ENCODE measurements at places on chromosomes 6 and 20. TPM values are rescaled to one million over a fixed set of nuclear protein-coding genes. Genes with fewer than 3 reads are reported as not detected.

CYP24A1 gene
- total RNA-seq, result not detected

GJA1 gene
- 435 TPM for total RNA-seq

CDC25B gene
- total RNA-seq, result 29.1 TPM

CNR1 gene
- total RNA-seq, result 1.3 TPM

WFDC10B gene
- total RNA-seq, result not detected

SULF2 gene
- total RNA-seq, result 205 TPM

IL17A gene
- total RNA-seq, result not detected

GRM1 gene
- not detected for total RNA-seq

BNIP5 gene
- total RNA-seq, result not detected
